ENCODE measurements at places on chromosomes 11 and 22. TPM values are rescaled to one million over a fixed set of nuclear protein-coding genes. Genes with fewer than 3 reads are reported as not detected.
A peak's percentile ranks its signal among the peaks of the same experiment; 100 is the strongest.

OR8G1 gene
- not detected for polyA plus RNA-seq

DRG1 gene
- polyA plus RNA-seq: 35.3 TPM

KRTAP5-10 gene
- 0.17 TPM for polyA plus RNA-seq

NLRP6 gene
- polyA plus RNA-seq: 1.1 TPM

STIP1 gene
- 38.8 TPM for polyA plus RNA-seq

POU2AF1 gene
- polyA plus RNA-seq: 108 TPM

OR2AG2 gene
- polyA plus RNA-seq: not detected

BTBD10 gene
- polyA plus RNA-seq: 10.8 TPM

MMP7 gene
- not detected for polyA plus RNA-seq

UBQLN3 gene
- polyA plus RNA-seq: not detected

- DNase-seq: no peak
- no peak overlapping the region for H3K27ac ChIP-seq
- peaks cover 11% of the 10 kb centered on the region for H3K27me3 ChIP-seq
- H3K4me3 ChIP-seq: no peak overlapping the region
- no peaks in the 10 kb centered on the region for H3K4me1 ChIP-seq
Observed at GRCh38 chr11:126134461-126135155, 71.9 kb upstream of the CDON start.

DNA sequence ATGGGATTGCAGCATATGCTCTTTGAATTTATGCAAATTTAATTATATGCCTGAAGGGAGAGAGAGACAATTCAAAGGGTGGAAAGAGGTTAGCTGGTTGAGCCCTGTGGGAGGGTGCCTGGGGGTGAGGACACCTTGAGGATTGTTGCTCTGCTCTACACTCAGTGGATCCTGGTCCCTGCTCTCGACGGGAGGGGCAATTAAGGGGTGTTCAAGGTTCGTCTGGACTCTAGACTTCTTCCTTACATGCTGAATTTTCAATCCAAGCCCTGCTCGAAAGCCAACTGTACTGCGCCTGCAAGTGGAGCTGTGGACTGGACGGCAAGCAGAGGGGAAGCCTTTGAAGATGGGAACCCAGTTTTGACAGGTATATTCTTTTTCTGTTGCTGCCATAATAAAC lies 15.5 kb upstream of the OR5M11 start:
- no peak overlapping the region for H3K4me3 ChIP-seq
- H3K36me3 ChIP-seq: no peaks in the 10 kb centered on the region

DNA sequence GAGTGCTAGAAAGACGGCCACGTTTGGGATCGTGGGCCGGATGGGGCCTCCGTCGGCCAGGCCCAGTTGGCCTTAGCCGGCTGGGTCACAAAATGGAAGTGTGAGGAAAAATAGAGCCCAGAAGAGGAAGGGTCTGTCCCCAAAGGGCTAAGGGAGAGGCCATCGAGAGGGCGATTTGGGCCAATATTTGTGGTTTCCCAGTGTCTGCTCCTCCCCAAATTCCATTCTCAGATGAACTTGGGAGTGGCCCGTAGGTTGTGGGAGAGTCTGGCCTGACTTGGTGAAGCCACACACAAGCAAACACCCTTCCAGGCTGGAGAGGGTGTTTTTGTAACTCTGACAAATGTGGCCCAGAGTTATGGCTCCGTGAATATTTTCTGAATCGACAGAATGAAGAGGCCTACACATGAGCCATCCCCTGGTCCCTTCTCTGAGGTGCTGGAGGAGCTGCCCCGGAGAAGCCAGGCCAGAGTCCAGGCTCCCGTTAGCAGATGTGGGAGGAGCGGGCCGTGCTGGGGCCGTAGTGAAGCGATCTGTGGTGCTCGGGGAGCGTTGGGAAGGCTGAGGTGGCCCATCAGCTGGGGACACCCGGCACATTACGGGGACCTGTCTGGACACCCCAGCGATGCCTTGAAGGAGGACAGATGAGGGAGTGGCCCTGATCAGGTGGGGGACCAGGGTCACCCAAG lies 73.5 kb upstream of the PPARA start:
- peak overlapping the region; percentile 93 for H3K4me3 ChIP-seq
- peak; percentile 74 for DNase-seq
- H3K27me3 ChIP-seq: no peaks in the 10 kb centered on the region
- H3K4me1 ChIP-seq: peaks cover 80% of the 10 kb centered on the region
- H3K27ac ChIP-seq: peak overlapping the region; percentile 97

DNA sequence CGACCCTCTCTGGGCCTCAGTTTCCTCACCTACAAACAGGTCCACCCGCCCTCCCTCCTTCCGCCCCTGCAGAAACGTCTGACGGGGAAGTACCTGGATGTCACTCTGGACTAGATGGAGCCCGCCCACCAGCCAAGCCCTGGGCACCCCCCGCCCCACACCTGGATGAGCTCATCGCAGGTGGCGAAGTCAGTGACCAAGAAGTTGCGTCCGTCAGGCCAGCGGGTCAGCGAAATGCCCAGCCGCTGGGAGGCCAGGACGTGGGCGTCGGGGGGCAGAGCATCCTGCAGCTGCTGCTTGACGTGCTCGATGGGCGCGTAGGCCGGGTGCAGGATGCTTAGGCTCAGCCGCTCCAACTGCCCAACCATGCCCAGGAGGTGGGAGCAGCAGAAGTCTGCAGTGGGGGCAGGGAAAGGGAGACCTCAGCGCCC lies 897 bp downstream of the PNPLA5 start:
- peaks cover 12% of the 10 kb centered on the region for H3K4me1 ChIP-seq
- no peaks in the 10 kb centered on the region for H3K36me3 ChIP-seq
- H3K27me3 ChIP-seq: peaks cover 75% of the 10 kb centered on the region

GRCh38 chr11:87819151-87819550 lies 356.1 kb downstream of the RAB38 start:
- H3K27ac ChIP-seq: no peak overlapping the region
- H3K4me1 ChIP-seq: no peaks in the 10 kb centered on the region
- no peak overlapping the region for H3K4me3 ChIP-seq
- no peaks in the 10 kb centered on the region for H3K36me3 ChIP-seq

GRCh38 chr11:72642884-72643522 lies 31.2 kb downstream of the PDE2A start:
- H3K36me3 ChIP-seq: no peaks in the 10 kb centered on the region
- H3K27me3 ChIP-seq: peaks cover 7% of the 10 kb centered on the region
- peak overlapping the region; percentile 46 for H3K27ac ChIP-seq
- peak; percentile 89 for DNase-seq

DNA sequence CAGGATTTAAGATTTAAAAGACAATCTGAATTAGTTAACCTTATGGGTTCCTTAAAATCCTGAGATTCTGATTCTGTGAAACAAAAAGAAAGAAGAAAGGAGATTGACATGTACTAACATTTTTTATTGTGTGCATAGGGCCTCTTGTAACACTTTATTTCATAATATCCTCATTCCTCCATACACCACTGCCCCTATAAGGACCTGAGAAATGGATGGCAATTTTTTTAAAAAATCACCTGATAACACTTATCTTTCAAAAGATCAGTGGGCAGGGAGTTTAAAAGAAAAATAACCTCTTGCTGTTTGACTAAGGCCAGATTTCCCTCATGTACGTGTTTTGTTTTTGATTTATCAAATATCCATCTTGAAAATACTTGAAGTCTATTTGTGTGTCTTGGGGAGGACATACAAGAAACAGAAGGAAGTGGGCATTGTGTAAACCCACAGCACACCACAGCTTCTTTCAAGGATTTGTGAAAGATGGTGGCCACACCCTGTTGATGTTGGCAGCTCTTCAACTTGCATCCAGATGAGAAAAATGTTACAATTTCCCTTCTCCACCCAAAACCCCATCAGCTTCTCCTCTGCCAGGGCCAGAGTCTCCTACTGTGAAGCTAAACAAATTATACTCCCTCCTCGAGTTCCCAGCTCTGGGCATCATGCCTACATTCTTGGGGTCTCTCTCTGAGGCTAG lies 35.0 kb upstream of the MPEG1 start:
- peak overlapping the region; percentile 53 for H3K27ac ChIP-seq
- no peak overlapping the region for H3K4me3 ChIP-seq
- no peaks in the 10 kb centered on the region for H3K36me3 ChIP-seq
- no peaks in the 10 kb centered on the region for H3K27me3 ChIP-seq
- no peak for DNase-seq

DNA sequence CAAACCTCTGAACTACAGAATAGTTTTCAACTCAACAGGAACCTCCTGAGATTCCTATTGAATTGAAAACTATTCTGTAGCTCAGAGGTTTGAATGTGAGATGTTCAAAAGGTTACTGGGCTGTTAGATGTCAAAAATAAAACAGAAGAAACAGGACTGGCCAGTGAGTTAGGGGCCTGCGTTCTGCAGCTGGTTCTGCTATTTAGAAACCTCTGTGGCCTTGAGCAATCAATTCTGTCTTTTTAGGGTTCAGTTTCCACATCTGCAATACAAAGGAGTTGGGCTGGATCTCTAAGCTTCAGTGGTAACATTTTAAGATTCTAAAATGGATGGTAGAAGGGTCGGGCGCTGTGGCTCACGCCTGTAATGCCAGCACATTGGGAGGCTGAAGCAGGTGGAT lies 55.8 kb downstream of the CLMP start:
- no peaks in the 10 kb centered on the region for H3K36me3 ChIP-seq
- no peak overlapping the region for H3K4me3 ChIP-seq
- H3K4me1 ChIP-seq: peaks cover 20% of the 10 kb centered on the region
- no peak for DNase-seq

- H3K4me1 ChIP-seq: peaks cover 16% of the 10 kb centered on the region
- H3K27ac ChIP-seq: peak overlapping the region; percentile 18
- H3K27me3 ChIP-seq: no peaks in the 10 kb centered on the region
- peak overlapping the region; percentile 61 for H3K4me3 ChIP-seq
- DNase-seq: no peak
- no peaks in the 10 kb centered on the region for H3K36me3 ChIP-seq
Observed at GRCh38 chr11:34251589-34251980, 106.2 kb downstream of the ABTB2 start.

- no peak for DNase-seq
- peaks cover 25% of the 10 kb centered on the region for H3K27me3 ChIP-seq
- no peak overlapping the region for H3K4me3 ChIP-seq
- H3K36me3 ChIP-seq: no peaks in the 10 kb centered on the region
Observed at GRCh38 chr22:26330971-26331625, 98.0 kb upstream of the ASPHD2 start.

GRCh38 chr11:94781837-94782236 lies 13.7 kb downstream of the AMOTL1 start:
- H3K4me3 ChIP-seq: no peak overlapping the region
- H3K36me3 ChIP-seq: no peaks in the 10 kb centered on the region
- no peaks in the 10 kb centered on the region for H3K4me1 ChIP-seq

GRCh38 chr11:119756169-119756865 lies 27.3 kb upstream of the NECTIN1 start:
- DNase-seq: peak; percentile 29
- H3K27ac ChIP-seq: no peak overlapping the region
- no peak overlapping the region for H3K4me3 ChIP-seq

DNA sequence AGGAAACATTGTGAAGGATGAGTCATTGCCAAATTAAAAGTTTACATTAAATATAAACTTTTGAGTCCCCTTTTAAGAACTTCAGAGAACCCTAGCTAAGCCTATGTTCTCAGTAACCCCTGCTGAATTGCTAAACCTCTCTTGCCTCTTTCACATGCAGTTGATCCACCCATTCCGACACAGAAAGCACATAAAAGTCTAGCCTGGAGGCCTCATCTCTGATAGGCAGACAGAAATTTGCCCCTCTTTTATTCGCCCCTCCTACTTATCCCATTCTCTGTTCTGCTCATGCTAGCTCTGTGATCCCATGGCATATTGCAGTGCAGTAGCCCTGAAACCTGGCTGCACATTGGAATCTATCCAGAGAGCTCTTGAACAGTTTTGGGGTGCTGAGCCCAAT lies 58.2 kb upstream of the PDE3B start:
- H3K4me3 ChIP-seq: no peak overlapping the region
- no peak for DNase-seq
- H3K27me3 ChIP-seq: no peaks in the 10 kb centered on the region
- no peaks in the 10 kb centered on the region for H3K4me1 ChIP-seq

- H3K27me3 ChIP-seq: no peaks in the 10 kb centered on the region
- H3K4me3 ChIP-seq: peak overlapping the region; percentile 100
- peaks cover 28% of the 10 kb centered on the region for H3K4me1 ChIP-seq
- DNase-seq: peak; percentile 81
- no peaks in the 10 kb centered on the region for H3K36me3 ChIP-seq
- peak overlapping the region; percentile 99 for H3K27ac ChIP-seq
Observed at GRCh38 chr11:77821349-77821851, 456 bp downstream of the AAMDC start.

DNA sequence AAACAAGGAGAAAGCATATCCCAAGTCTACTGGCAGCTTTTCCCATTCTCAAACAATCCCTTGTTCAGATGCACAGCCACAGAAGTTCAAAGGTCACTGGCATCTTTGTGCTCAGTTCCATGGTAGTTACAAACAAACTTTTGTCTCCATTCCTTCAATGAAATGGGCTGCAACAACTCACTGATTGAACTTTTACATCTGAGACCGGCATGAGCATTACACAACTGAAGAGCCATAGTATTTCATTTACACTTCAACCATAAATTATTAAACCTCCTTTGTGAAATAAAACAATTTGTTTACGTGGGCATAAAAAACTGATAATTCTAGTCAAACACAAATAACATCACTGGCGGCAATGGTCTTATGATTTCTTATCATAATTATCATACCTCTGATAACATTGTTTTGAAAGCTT lies 67.8 kb upstream of the ARHGAP32 start:
- no peak overlapping the region for H3K27ac ChIP-seq
- no peaks in the 10 kb centered on the region for H3K27me3 ChIP-seq
- no peak for DNase-seq
- no peaks in the 10 kb centered on the region for H3K36me3 ChIP-seq

GRCh38 chr11:18523084-18523483 lies 3.7 kb downstream of the TSG101 start:
- no peak overlapping the region for H3K4me3 ChIP-seq
- no peak overlapping the region for H3K27ac ChIP-seq
- H3K4me1 ChIP-seq: peaks cover 27% of the 10 kb centered on the region
- DNase-seq: no peak

DNA sequence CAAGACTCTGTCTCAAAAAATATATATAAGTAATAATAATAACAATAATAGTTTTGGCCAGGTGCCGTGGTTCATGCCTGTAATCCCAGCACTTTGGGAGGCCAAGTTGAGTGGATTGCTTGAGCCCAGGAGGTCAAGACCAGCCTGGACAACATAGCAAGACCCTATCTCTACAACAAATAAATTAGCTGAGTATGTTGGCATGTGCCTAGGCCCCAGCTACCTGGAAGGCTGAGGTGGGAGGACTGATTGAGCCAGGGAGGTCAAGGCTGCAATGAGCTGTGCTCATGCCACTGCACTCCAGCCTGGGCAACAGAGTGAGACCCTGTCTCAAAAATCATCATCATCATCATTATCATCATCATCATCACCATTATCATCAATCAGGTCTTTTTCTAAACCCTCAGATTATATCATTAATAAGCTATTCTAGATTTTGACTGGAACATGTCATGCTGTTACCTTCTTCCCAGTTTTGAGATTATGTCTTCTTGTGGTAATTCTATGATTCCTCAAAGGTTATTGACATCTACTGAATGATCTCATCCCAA lies 39.3 kb downstream of the DENND5A start:
- peaks cover 6% of the 10 kb centered on the region for H3K4me1 ChIP-seq
- no peaks in the 10 kb centered on the region for H3K36me3 ChIP-seq
- no peak overlapping the region for H3K27ac ChIP-seq
- DNase-seq: no peak
- no peak overlapping the region for H3K4me3 ChIP-seq

GRCh38 chr11:75066061-75066460 lies 30.6 kb downstream of the OR2AT4 start:
- H3K4me3 ChIP-seq: no peak overlapping the region
- no peaks in the 10 kb centered on the region for H3K36me3 ChIP-seq
- no peak overlapping the region for H3K27ac ChIP-seq

GRCh38 chr22:25362215-25362882 lies 142.9 kb downstream of the CRYBB2 start:
- DNase-seq: peak; percentile 86
- H3K36me3 ChIP-seq: peaks cover 28% of the 10 kb centered on the region
- peaks cover 16% of the 10 kb centered on the region for H3K4me1 ChIP-seq
- no peak overlapping the region for H3K4me3 ChIP-seq
- H3K27ac ChIP-seq: peak overlapping the region; percentile 17

Data from spleen (tissue), 13 donors.